ENCODE measurements at places on chromosomes 13 and 19. TPM values are rescaled to one million over a fixed set of nuclear protein-coding genes. Genes with fewer than 3 reads are reported as not detected.

The HAUS8 gene
- 3.3 TPM for total RNA-seq

The F10 gene
- total RNA-seq, result 31.0 TPM

The PROZ gene
- total RNA-seq, result not detected

The S1PR5 gene
- 34.9 TPM for total RNA-seq

The CYP2A6 gene
- not detected for total RNA-seq

The ZNF610 gene
- 0.91 TPM for total RNA-seq

The COMP gene
- total RNA-seq, result 12.7 TPM

The C19orf67 gene
- total RNA-seq, result not detected

The KLK12 gene
- total RNA-seq, result 2.1 TPM

GRCh38 chr13:95660981-95661581 lies 15.9 kb upstream of the DNAJC3 start:
- DNase-seq, result no peak

DNA sequence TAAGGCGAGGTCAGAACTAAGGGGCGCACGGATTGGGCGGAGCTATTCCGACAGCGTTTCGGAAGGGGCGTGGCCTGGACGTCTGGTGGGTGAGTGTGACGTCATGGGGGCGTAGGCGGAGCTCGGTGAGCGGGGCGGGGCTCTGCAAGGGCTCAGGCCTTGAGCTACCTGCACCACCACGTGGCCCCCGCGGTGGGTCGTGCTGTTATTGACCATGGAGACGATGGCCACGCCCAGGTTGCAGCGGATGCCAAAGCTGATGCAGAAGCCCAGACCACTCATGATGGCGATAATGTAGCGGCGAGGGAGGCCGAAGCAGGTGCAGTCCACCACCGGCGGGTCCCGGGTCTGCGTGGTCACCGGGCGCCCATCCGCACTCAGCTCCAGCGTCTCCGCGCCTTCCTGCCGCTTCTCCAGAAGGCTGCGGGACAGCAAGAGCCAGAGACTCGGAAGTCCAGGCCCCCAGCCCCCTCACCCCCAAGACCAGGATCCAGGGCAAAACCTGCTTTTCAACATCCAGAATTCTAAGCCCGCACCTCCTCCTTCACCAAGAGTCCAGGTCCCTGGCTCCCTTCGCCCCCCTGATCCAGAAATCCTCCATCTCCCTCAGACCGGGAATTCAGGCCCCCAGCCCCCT lies 4.8 kb downstream of the SLC17A7 start:
- no peak for DNase-seq

DNA sequence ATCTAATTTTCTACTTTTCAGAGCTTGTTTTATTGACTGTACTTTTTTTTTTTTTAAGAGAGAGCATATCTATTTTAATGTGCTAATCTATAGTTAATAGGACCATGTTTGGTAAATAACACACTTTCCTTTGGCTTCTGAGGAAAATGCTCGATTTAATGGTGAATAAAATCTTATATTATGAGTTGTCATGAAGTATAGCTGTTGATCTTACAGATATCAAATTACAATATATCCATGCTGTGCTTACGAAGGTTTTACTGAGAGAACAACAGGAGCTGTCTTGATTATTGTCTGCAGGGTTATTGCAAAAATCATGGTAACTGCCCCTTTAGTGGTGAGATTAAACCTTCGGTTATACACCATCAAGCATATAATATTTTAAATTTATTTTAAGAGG lies 29.6 kb downstream of the URI1 start:
- no peak for DNase-seq

GRCh38 chr13:110984381-110984780 lies 69.5 kb upstream of the ANKRD10 start:
- DNase-seq, result no peak

- no peak for DNase-seq
Observed at GRCh38 chr19:46014534-46014933, 8.3 kb downstream of the PGLYRP1 start.

DNA sequence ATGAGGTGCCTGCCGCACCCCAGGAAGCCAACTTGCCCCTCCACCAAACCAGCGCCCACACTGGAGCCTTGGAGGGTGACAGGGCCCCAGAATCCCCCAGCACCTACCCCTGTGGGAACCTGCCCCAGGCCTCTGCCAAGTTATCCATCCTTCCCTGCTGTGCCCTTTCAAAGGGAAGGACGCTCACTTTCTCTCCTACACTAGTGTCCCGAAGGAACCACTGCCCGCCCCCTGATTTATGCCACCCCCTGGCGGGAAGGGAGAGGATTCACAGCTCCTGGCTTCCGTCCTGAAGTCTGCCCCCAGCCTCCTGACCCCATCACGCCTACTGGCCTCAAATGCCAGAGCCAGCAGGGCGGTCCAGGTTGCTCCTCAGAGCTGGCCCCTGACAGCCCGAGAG lies 1.4 kb downstream of the EVI5L start:
- no peak for DNase-seq

- no peak for DNase-seq
Observed at GRCh38 chr13:40534456-40534855, 132.0 kb downstream of the FOXO1 start.

DNA sequence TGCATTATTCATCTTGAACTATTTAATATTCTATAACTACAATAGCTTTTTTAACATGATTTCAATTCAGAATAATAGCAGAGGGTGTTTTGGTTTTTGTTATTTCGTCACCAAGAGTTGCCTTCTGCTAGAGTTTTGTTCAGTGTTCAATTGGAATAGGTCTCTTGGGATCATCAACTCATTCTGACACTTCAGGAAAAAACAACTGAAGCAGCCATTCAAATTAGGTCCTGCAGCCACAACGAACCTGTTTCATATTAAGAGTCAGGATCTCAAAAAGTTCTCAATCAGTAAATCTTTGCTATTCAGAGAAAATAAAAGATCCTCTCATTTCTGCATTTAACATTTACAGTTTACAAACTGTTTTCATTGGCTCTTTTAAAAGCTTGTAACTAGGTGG lies 2.4 kb upstream of the CHAMP1 start:
- no peak for DNase-seq

GRCh38 chr13:91520952-91521351 lies 122.5 kb downstream of the GPC5 start:
- no peak for DNase-seq

DNA sequence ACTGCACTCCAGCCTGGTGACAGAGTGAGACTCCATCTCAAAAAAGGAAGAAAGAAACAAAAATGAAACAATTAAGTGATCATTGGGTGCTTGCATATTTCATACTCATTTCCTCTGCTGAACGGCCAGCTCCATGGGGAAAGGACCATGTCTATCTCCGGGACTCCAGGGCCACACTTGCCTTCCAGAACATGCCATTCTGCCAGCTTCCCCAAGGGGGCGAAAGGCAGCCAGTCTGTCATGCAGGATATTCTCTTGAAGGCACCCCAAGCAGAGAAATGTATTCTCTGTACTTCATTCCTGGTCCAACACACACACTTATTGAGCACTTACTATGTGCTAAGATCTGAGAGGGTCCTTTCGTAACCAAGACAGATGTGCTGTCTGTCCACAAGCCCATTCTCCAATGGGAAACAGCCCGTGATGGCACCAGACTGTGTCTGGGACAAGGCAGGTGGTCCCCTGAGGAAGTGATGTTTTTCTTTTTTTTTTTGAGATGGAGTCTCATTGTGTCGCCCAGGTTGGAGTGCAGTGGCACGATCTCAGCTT lies 10.2 kb upstream of the CARM1 start:
- no peak for DNase-seq

GRCh38 chr13:51148223-51148951 lies 37.3 kb upstream of the C13orf42 start:
- no peak for DNase-seq

DNA sequence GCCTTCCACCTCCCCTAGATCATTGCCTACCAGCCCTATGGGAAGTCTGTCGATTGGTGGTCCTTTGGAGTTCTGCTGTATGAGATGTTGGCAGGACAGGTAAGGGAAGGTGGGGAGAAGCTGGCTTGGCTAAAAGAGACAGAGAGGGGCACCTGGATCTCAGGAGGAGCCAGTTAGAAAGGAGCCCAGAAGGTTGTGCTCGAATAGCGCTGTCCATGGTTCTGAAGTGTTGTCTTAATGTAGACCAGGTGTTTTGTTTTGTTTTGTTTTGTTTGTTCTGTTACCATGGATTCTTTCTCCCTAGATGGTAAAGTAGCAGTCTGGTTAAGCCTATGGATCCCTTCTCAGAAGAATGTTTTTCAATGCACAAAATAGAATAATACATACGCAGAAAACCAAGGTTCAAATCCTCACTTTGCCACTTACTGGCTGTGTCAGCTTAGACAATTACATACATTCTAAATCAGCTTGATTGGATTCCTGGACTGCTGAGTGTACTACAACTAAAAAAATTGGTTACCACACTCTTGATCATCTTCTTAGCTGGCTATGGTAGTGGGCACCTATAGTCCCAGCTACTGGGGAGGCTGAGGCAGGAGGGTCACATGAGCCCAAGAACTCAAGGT lies 5.9 kb upstream of the CACNG7 start:
- DNase-seq, result no peak

- no peak for DNase-seq
Observed at GRCh38 chr13:113886561-113887112, 22.8 kb upstream of the GAS6 start.

- no peak for DNase-seq
Observed at GRCh38 chr13:51249770-51250741, 27.9 kb downstream of the FAM124A start.

DNA sequence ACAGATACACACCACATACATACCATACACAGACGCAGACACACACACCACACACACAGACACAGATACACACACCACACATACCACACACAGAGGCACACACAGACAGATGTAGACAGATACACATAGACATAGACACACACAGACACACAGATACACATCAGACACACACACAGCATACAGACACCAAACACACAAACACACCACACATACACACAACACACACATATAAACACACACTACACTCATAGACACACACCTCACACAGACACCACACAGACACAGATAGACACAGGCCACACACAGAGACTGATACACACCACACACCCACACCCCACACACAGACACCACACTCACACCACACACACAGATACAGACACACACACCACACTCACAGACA lies 24.9 kb upstream of the SLC7A10 start:
- DNase-seq, result no peak

DNA sequence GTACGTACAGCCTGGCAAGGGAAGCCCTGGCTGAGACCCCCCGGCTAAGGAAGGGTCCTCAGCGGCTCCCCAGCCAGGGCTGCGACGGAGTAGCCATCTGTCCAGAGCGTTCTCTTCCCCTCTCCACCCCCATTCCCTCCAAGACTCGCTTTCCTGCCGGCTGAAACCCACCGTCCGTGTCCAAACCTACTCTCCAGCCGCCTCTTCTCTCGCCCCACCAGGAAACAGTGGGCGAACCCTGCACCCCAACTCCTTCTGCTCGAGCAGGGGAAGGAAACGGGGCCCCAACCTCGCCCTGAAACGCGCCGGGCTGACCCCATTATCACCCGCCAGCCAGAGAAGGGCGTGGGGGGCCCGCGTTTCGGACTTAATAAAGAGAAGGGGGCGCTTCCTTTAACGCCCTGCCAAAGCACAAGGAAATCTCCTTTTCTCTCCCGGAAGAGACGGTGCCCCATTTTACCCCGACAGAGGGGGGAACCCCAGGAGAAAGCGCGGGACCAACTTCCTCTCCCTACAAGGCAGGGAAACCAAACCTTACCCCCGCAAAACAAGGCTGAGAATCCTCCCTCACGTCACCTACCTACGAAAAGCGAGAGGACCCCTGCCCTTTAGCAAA lies 2.5 kb downstream of the ZC3H4 start:
- no peak for DNase-seq

- no peak for DNase-seq
Observed at GRCh38 chr13:24660023-24660741, 20.0 kb upstream of the ATP12A start.

DNA sequence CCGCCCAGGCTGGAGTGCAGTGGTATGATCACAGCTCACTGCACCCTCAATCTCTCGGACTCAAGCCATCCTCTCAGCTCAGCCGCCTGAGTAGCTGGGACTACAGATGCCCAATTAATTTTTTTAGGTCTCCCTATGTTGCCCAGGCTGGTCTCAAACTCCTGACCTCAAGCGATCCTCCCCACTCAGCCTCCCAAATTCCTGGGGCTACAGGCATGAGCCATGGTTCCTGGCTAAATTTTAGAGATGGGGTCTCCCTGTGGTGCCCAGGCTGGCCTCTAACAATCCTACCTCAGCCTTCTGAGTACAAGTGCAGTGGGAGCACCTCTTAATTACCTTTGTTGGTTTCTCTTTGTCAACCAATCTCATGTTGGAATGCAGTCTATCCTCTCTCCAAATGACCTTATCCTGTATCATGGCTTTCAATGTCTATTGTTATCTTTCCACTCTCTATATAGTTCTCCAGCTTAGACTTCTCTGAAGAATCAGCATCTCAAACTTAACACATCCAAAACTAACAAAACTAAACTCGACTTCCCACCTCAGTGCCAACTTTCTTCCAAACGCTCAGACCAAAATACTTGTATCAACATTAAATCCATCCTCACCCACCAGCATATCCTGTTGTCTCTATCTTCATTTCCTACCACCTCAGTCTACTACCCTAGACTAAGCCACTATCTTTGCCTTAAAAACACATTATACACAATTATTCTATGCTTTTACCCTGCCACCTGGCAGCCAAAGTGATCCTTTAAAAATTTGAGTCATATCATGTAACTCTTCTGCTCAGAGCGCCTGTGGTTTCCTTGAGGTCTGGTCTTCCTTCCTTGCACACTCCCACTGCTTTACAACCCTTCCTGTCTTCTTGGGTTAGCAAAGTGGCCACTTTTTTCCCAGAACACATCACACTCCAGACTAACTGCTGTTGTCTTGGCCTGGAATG lies 6.7 kb downstream of the TPT1 start:
- DNase-seq, result no peak

DNA sequence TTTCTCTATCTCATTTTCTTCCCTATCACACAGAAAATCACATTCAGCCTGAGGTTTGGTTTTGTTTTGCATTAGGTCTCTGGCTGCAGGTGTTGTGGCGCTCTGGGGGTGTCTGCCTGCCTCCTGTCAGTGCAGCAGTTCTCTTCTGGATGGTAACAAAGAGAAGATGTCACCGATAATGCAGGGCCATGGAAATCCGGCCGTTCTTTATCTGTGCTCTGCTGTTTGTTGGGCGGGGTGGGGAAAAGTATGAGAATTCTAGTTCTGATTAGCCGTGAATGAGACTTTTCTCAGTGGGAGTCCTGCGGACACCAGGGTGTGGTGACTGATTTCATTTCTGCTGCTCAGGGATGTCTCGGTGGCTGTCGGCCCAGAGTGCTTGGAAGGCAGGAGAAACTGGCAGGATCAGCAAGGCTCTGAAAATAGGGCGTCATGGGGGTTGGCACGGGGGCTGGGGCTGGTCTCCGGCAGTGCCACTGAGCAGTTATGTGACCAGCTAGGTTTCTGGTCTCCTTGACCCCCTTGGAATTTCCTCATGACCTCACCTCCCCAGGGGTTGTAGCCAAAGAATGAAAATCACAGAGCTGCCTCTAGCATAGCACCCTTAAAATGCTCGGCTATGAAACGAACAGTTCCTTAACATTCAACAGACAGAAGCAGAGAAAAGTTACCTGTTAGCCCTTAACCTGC lies 5.0 kb downstream of the RNF113B start:
- peak; percentile 87 for DNase-seq

- no peak for DNase-seq
Observed at GRCh38 chr13:103324641-103325040, 258.4 kb upstream of the SLC10A2 start.

- DNase-seq, result peak; percentile 45
Observed at GRCh38 chr13:32984857-32985626, 31.2 kb upstream of the KL start.

- DNase-seq, result no peak
Observed at GRCh38 chr19:21158523-21159135, 16.8 kb downstream of the ZNF431 start.

GRCh38 chr13:71621174-71622124 lies 245.6 kb downstream of the DACH1 start:
- no peak for DNase-seq
